ENCODE measurements at places on chromosomes 7 and 10.
A peak's percentile ranks its signal among the peaks of the same experiment; 100 is the strongest.

GRCh38 chr7:92461027-92462003, 14.0 kb downstream of the GATAD1 start:
- no peak for DNase-seq

DNA sequence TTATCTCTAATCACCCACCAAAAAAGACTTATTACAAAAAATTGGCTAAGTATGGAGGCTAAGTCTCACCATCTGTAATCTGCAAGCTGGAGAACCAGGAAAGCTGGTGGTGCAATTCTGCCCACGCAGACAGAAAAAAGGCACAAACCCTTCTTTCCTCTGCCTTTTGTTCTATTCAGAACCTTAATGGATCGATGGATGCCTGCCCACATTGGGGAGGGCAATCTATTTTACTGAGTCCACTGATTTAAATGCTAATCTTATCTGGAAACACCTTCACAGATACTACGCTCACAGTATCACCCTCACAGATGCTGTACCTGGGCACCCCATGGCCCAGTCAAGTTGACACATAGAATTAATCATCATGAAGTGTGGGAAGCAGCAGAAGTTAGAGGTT, 10.2 kb downstream of the IGFBP3 start:
- DNase-seq = no peak

DNA sequence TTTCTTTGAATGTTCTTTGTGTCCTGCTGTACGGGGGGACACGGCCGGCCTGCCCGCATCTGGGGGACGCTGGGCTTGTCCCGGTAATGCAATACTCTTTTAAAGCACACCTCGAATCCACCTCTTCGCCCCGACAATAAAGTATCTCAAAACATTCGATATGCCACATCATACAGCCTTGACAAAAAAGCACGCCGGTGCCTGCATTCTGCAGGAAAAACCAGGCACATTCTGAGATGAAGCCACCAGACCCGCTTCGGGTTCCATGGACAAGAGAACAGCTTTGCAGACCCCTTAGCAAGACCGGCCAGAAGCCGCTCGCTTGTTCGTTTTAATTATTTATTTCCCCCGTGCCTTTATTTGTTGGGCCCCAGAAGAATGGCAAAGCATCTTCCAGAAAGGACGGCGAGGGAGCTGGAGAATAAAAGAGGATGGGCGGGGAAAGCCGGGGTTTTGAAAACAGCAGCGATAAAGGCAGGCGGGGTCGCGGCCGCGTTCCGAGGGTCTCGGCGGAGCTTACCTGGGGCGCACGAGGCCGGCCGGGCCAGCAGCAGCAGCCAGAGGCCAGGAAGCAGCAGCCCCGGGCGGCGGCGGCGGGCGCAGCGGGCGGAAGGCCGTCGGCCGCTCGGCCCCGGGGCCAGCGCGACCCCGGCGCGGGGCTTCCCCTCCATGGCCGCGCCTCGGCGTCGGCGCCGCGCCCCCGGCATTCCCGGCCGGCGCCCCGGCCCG, 462 bp downstream of the KIAA1549 start:
- DNase-seq = no peak

DNA sequence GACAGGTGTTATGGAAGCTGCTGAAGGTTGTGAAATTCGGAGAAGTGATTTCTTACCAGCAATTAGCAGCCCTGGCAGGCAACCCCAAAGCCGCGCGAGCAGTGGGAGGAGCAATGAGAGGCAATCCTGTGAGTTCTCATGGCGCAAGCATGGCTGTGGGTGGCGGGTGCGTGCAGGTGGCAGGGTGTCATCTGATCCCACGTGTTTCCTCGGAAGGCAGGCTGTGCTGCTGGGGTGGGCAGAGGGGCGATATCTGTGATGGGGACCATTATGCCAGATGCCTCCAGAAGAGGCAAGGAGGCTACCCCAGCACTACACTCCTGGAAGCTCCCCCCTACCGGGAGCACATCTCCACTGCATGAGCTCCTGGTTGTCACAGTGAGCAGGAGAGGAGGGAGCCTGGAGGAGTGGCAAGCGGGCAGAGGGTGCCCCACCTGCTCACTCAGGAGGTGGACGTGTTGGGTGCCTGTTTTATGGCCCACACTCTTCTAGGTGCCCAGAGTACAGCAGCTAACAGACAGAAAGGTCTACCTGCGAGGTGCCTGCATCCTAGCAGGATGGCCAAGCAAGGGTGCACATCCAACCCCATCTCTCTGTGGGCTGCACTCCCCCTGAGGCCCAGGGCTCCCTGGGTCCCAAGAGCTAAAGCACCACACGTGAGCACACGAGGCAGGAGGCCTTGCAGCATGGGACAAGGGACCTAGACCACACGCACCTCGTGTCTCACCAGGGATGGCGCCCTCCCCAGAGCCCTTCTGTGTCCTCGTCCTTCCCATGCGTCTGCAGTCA, 204.7 kb downstream of the EBF3 start:
- no peak for DNase-seq

GRCh38 chr10:12720217-12720981, 281.1 kb downstream of the CCDC3 start:
- DNase-seq = peak; percentile 36

DNA sequence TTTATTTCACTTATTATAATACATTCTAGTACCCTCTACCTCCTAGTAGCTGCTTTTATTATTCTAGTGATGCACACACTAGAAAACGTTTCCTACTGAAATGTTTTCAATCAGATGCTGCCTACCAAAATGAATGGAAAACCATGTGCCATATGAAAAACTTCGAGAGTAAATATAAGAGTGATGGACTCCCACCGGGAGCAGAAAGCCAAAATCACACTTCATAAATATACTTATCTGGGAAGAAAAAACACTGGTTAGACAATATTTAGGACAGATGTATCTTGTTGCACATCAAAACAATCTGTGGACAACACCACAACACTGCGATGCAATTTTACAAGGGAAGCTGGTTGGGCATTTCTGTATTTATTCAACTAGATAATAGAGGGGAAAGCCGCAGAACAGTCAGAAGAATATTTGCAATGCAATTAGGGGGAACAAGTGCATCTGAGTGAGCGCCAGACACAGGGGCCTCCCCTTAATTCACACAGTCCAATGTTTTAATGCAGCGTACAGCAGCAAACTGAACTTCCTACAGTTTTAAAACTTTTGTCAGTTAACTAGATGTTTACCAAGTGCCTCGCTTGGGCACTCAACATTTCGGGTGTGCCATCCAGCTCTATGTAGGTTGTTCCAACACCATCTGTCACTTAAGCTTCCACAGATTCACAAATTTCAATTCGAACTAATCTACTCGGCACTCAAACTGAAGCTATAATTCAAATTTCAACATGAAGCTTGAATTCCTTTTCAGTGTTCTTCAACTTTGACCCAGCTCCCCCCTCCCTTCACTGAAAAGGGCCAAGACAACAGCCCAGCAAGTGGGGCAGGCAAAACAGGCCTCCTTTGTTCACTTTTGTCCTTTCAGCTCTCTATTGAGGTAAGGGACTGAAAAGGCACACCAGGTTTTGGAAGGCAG, 7.4 kb downstream of the NRCAM start:
- DNase-seq = peak; percentile 28

- DNase-seq = no peak
Observed at GRCh38 chr10:31296754-31297153, 22.3 kb upstream of the ZEB1 start.

DNA sequence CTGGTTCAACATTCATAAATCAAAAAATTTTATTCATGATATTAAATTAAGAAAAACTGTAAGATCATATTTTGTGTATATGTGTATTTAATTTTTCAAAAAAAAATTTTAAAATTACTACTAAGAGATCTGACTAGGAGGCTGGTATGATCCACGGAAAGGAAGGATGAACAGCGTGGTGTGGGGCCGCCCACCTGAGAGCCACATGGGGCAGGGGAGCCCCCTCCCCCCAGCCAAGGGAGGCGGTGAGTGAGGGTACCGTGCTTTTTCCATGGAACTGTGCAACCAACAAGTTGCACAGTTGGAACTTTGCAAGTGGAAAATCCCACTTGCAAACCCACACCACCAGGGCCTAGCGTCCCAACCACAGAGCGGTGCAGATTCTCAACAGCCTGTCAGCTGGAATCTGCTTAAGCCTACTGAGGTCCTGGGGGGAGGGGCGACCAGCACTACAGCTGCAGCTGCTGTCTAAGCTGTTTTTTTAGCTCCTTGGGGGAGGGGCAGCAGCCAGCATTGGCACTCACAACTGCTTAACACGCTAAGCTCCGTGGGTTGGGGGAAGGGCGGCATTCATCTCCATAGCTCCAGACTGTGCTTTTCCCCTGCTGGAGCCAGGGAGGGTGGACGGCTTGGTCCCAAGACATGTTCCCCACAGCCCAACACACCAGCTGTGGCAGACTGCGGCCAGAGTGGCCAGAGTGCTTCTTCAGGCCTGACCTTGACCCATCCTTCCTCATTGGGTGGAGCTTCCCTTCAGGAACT, 94.2 kb upstream of the IGFBP3 start:
- no peak for DNase-seq

- DNase-seq = no peak
Observed at GRCh38 chr7:35781200-35781701, 19.6 kb upstream of the SEPTIN7 start.

GRCh38 chr7:26278770-26279169, 12.9 kb upstream of the SNX10 start:
- no peak for DNase-seq

- DNase-seq = no peak
Observed at GRCh38 chr10:70774810-70775678, 10.1 kb downstream of the TBATA start.

DNA sequence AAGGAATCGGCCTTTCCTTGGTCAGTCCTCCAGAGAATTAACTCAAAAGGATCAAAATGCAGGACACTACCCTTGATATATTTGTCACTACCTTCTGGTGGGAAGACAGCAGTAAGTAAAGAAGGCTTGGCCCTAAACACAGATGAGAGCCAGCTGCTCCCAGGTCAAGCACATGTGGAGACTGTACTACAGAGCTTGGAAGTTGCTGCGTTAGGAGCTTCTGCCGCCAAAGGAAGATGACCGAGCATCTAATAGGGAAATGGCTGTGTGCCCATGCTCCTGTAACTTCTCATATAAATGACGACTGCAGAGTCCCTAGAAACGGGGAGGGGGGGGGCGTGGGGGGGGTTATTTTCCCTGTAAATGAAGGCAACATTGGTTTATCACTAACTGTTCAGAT, 59.0 kb downstream of the PODXL start:
- no peak for DNase-seq

- DNase-seq = no peak
Observed at GRCh38 chr7:136874393-136875032, 6.1 kb downstream of the CHRM2 start.

DNA sequence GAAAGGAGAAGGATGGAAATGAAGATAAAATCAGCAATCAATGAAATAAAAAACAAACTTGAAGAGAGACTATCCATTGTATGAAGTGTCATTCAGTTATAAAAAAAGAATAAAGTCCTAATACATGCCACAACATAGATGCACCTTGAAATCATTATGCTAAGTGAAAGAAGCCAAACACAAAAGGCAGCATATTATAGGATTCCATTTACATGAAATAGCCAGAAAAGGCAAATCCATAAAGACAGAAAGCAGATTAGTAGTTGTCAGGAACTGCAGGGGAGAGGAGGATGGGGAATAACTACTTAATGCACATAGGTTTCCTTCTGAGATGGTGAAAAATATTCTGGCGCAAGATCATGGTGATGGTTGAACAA, 6.6 kb upstream of the PON1 start:
- no peak for DNase-seq

GRCh38 chr7:21011153-21011552, 224.5 kb upstream of the SP8 start:
- no peak for DNase-seq

- no peak for DNase-seq
Observed at GRCh38 chr7:44460325-44460724, 30.1 kb downstream of the NUDCD3 start.

GRCh38 chr7:152527610-152528032, 91.8 kb upstream of the KMT2C start:
- no peak for DNase-seq

- no peak for DNase-seq
Observed at GRCh38 chr7:101299511-101300464, 21.8 kb downstream of the IFT22 start.

DNA sequence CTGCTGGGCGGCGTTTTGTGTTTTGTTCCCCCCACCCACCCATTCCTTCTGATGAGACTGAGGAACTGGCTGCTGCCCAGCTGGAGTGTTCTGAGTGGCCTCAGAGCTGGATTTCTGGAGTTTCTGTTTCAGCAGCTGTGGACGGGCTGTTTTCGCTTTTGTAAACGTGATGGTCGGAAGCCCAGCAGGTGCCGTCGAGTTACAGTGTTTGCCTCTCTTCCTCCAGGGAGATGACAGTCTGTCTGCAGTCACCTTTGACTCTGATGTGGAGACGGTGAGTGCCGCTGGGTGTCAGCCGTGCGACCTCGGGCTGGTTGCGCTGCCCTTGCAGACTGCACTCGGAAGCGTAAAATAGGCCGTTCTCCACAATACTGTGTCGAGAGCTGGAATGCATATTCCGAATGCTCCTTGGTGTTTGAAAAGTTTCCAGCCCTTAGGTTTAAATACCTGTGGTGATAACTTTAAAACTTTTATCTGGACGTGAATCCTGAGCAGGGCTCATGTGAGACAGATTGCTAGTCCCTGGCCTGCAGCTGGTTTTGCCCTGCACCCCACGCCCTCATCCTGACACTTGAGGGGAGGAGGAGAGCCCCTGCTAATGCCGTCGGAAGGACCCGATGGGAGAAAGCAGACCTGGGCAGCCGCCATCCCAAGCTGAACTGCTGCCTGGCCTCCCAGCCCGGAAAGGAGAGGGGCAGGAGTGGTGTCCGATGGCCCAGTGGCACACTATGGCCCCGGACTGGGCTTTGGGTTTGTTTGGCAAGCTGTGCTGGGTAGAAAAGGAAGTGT, 8.3 kb downstream of the IQCE start:
- no peak for DNase-seq

- DNase-seq = no peak
Observed at GRCh38 chr10:131517781-131518180, 206.3 kb upstream of the TCERG1L start.

- no peak for DNase-seq
Observed at GRCh38 chr7:3068530-3068929, 24.9 kb upstream of the CARD11 start.

DNA sequence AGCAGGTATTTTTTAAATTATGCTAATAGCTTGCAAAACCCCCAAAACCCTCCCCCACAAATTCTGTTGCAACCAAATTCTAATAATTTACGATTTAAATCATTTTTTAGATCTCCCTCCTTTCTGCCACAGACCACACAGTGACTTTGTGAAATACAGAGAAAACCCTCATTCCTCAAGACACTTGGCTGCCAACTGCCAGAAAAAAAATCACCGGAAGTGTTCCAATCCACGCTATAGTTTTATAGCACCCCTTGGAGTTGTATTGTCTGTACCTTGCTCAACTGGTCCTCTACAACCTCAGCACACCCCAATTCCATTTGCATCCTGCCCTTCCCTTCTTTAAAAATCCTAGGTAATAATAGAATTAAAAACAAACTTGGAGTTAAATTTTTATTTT, 560.1 kb downstream of the PARD3 start:
- no peak for DNase-seq

DNA sequence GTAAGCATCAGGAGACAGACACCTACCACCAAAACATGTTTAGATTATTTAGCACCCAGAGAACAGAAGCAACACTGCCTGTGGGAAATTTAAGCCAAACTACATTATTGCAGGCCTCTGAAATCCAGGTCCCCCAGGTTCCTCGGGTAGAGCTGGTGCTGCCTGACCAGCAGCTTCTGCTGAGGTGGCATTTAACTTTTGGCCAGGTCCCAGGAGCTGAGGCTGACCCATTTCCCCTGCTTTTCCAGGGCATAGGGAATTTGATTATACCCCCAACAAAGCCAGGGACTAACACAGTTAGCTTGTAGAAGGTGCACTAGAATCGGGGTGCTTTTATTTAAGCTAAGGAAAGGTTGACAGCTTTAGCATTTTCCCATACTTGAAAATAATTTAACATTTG, 4.7 kb downstream of the LRRC4 start:
- DNase-seq = no peak

- DNase-seq = no peak
Observed at GRCh38 chr10:20744821-20745220, 152.3 kb downstream of the NEBL start.
